ACHN (cell line): ENCODE measurements at places on chromosomes 7 and 10.

DNA sequence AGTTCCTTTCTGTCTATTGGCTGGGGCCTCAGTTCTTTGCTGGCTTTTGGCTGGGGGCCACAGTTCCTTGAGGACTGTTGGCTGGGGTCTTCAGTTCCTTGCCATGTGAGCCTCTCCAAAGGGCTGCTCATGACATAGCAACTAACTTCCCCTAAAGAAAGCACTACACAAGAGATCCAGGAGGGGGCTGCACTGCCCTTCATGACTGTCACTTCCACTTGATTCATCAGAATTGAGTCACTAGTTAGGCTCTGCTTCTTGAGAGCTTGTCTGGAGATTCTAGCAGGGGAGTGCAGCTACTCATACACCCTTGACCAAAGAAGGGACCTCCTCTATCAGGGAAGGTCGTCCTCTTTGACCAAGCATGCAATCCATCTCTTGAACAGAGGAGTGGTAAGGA, 38.0 kb upstream of the MKX start:
- peak; percentile 41 for DNase-seq

- DNase-seq, result no peak
Observed at GRCh38 chr7:107696330-107696946, 35.8 kb downstream of the SLC26A4 start.

DNA sequence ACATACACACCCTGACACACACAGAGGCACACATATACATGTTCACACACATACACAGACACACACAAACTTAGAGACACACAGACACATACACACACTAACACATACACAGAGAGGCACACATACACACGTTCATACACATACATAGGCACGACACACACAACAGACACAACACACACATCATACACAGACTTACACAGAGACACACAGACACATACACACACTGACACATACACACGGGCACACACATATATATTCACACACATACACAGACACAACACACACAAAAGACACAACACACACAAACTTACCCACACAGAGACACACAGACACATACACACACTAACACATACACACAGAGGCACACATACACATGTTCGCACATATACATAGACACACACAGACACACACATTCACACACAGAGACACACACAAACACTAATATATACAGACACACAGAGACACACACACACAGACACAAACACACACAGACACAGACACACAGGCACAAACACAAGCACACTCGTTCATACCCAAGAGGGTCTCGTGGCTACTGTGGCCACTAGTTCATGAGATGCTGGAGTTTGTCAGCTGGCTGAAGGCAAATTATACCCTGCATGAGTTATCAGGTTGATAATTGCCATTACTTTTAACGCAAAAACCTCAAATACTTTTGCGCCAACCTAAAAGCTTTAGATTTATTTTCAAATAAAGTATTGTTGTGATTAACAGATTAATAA, 17.7 kb upstream of the KLF6 start:
- DNase-seq, result no peak

GRCh38 chr10:85105614-85106255, 777.3 kb downstream of the CCSER2 start:
- peak; percentile 27 for DNase-seq

DNA sequence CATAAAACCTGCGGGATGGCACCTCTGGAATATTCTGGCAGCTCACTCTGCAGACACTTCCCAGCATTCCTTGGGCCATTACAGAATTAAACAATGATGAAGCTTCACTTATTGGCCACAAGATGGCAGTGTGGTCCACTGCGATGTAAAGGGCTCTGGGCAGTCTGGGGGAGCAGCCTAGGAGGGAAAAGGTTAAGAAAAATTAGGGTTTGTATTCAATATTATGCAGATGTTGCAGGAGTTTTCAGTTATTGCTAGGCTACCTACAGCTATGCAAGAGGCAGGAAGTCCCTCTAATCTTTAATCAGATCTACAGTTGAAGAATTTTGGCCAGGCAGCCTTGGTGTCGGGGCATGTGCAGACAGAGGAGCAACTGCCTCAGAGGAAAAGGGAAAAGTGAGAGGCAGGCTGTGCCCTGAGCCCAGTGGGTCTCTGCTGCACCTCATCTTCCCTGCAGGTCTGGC, 233.2 kb upstream of the PRSS1 start:
- DNase-seq, result peak; percentile 80

DNA sequence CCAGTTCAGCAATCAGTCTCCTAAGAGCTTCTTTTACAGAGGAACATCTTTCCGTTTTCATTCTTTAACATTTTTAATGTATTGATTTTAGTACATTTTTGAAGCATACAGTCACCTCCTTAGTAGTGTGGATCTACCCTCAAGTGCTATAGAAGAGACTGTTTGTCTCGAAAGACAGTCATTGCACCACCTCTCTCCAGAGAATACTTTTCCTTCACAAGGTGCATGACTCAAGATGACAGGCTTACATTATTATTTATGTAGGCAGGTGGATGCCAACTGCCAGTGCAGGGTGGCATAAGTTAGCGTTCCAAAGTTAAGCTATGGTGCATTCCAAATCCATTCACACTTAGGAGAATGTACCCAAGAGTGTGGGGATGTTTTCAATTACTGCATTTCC, 71.8 kb downstream of the ZEB1 start:
- DNase-seq, result no peak

DNA sequence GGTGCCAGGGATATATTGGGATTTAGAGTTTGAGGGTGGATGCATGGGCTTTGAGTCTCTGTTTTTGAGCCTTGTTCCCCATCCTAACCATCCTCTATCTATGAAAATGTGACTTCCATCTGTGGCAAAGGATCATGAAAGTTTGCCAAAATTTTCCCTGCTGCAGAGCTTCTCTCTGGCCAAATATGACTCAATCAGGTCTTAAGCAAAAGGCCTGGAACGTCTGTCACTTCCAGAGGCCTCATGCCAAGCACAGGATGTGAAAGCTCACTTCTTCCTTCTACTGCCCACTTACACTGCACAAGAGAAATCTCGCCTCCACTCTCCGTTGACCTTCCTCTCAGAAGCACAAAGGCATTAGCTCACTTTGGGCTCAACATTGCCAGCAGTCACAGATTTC, 696.9 kb upstream of the NRP1 start:
- no peak for DNase-seq

DNA sequence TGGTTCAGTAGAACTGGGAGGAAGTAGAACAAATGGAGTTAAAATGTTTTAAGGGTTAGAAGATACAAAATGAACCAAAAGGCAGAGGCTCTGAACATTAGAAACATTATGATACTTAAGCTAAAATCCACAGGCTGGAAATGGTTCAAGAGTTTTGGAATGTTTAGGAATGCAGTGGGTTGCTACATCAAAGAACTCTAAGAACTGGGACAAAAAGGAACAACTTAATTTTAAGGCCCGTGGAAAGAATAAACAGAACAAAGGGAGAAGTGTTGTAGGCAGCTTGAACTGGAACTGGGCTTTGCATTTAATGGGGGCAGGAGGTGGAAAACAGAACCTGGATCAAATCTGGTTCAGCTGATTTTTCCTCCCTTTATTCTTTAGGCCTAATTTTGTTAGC, 3.5 kb upstream of the C7orf25 start:
- no peak for DNase-seq

DNA sequence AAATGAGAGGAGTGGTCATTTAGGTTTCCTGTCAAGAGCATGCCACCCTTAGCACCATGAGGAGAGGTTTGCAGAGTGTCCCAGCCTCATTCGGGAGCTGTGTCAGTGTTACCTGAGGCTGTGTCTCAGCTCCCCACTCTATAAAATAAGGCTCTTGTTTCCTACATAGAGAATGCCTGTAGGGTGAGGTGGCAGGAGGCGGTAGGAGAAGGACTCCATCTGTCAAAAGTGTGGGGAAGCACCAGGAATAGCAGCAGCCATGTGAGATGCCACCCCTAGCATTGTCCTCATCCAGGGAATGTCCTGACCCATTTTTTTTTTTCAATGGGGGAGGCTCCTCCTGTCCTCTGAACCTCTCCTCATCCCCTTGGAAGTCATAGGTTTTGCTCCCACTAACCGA, 451.2 kb downstream of the PLXNA4 start:
- DNase-seq, result no peak

DNA sequence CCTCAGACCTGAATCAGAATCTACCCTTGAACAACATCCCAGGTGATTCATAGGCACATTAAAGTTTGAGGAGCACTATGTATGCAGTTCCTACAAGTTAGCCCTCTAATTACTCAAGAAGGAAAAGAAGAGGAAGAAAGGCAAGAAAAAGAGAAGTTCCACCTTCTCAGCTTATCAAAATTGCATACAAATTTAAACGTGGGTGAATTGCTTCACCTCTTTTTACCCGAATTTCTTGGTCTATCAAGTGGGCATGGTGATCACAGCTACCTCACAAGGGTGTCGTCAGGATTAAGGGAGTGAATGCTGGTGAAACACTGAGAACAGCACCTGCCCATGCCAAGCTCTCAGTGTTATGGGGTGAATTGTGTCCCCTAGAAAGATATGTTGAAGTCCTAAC, 43.8 kb upstream of the PAPSS2 start:
- DNase-seq, result no peak

GRCh38 chr7:107613948-107614347, 33.9 kb downstream of the BCAP29 start:
- DNase-seq, result no peak

DNA sequence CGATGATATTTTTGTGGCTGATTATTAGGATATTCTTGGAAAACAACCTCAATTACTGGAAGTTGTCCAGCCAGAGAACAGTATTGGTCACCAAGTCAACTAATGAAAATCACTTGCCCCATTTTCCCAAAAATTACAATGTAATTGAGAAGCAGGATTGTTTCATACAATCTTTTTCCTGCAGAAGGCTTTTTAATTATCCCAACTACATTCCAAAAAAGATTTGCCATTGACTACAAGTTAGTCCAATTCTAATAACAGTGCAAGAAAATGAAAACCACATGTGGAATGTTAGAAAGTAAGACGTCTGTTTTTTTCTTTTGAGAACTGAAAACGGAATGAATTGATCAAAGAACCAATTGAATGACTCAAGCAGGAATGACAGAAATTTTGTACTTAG, 1195.8 kb downstream of the SORCS1 start:
- DNase-seq, result no peak

GRCh38 chr7:2608921-2609411, 22.8 kb upstream of the TTYH3 start:
- DNase-seq, result peak; percentile 54

GRCh38 chr7:123994449-123994848, 38.4 kb downstream of the TMEM229A start:
- no peak for DNase-seq

- no peak for DNase-seq
Observed at GRCh38 chr7:146150153-146150552, 33.6 kb downstream of the CNTNAP2 start.

GRCh38 chr7:32155712-32156111, 85.5 kb upstream of the PDE1C start:
- DNase-seq, result no peak

- DNase-seq, result no peak
Observed at GRCh38 chr7:28077616-28078015, 103.0 kb downstream of the JAZF1 start.

DNA sequence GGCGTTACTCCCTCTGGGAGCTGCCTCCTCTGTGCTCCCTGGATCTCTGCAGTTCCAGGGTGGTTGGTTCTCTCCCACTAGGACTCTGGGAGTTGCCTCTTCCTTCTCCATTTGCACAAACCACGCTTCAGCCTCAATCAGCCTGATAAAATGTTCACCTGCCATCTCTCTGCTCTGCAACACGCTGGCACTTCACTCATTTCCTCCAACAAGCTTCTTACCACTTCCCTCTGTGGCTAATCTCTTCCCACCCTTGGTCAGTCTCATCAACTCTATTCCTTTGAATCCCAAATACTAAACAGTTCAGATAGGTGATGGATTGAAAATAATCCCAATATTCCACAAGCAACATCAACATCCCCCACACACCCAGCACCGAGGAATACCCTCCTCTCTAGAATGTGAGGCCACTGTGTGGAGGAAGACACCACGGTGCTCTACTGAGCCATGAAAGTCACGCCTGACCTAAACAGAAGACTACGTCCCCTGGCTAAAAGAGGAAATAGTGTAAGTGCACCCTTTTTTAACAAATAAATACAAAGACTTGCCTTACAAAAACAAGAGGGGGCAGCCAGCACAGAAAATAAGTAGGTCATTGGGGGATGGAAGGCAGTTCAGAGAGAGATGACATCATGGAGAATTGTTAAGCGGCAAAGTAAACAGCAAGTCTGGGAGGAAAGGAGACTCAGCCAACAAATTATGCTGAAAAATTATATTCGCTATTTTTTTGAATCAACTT, 1.9 kb upstream of the FAM170B start:
- no peak for DNase-seq

DNA sequence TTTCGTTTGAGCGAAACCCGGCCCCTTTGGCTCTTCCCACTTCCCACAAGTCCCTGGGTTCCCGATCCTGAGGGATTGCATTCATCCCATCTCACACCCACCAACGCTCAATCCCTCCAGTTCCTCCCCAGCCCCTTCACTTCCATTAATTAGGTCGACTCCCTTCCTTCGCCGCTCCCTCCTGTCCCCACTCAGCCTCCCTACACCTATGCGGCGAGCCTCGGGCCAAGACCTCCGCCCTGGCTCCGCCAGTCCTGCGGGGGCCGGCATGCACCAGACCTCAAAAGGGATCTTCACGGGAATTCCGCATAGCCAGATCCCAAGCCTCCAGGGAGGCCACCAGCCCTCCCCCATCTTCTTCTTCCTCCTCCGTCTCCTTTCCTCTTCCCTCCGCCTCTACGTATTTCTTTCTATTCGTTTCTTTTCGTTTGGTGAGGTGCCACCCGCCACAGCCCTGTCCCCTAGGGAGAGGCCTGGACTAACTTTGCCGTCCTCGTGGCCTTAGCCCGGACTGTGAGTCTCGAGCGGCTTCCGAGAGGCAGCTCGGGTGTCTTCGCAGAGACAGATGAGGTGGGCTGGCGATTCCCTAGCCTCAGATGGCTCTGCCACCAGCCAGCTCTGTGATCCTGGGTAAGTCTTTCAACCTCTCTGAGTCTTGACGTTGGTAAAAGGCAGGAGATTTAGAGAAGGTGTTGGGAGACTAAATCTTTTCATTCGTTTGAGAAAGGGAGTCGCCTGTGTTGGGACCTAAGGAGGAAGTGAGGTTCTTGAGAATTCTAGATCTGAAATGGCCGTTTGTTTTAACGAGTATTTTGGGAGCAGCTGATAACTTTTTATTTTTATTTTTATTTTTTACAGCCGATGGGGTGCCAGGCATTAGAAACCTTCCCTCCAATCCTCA, 8.1 kb upstream of the LBX1 start:
- DNase-seq, result no peak
